ENCODE measurements at places on chromosomes 1 and 21.

GRCh38 chr1:10940838-10941237, 71.6 kb upstream of the TARDBP start:
- no peak for DNase-seq

DNA sequence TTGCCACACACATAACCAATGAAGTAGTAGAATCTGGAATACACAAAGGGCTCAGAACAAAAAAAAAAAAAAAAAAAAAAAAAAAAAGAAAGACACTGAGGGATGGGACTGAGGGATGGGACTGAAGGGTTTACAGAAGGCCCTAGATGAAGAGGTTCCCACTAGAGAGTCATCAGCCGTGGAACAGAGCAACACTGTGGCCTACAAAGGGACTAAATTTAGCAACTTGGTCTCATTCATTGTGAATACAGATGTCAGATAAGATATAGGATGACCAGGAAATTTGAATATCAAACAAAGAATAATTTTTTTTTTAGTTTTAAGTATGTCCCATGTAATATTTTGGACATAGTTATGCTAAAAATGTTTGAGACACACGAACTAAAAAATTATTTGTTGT, 62.1 kb downstream of the GLUL start:
- DNase-seq = no peak

GRCh38 chr1:9066945-9067807, 2.3 kb downstream of the SLC2A5 start:
- DNase-seq = no peak

DNA sequence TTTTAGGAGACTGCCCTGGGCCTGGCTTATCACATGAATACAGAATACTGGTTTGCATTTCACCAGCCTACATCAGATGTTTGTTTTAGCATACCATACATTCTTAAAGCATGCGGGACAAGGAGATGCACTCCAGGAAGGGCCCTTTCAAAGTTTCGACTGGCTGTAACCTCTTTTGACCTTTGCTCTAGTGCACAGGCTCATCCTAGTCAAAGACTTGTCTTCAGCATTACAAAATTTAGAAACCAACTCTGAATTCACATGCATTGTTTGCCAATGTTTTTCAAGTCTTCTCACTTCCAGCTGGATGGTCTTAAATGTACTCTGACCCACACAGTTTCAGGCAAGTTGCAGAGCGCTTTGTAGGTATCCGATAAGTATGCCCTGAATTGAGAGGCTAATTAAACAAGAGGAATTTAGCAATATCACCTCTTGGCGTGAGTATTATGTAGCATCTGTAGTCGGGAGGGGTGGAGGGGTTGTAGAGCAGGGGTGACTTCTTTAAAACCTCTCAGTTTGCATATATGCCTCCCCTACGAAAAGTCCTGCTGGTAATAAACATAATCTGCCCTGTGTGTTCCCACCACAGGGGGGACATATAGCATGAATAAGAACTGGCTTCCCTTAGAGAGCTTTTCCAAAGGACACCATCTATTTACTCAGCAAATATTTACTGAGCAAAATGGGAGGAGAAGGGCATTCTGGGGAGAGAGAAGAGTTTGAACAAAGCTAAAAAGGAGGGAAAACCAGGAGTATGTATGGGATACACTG, 24.4 kb upstream of the AHCYL1 start:
- DNase-seq = no peak

DNA sequence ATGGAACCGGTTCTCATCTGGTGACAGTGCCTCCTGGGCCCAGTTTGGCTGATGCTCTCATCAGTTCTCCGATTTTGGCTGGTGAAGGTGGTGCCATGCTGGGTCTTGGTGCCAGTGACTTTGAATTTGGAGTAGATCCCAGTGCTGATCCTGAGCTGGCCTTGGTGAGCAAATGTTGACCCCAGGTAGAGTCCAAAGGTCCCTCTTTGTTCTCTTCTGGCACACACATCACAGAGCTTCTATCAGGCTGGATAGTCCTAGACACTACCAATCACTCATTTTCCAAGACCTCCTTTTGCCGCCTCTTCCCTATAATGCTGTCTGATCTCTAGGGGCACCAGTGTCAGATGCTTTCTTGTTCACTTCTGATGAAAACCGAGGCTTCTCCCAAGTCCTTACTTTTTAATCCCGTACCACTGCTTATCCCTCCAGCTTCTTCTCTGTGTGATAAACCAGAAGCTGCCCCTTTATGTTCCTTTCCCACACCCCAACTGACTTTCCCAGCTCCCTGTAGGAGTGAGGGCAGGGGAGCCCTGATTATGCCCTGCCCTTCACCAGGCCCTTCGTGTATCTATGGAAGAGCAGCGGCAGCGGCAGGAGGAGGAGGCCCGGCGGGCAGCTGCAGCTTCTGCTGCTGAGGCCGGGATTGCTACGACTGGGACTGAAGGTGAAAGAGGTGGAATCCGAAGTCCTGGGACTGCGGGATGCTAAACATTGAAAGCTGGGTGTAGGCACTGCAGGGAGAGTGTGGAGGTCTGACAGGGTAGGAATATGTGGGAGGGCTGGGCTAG, 11.1 kb downstream of the PSMD4 start:
- DNase-seq = no peak

GRCh38 chr21:29217818-29218291, 80.9 kb upstream of the BACH1 start:
- no peak for DNase-seq

- DNase-seq = no peak
Observed at GRCh38 chr1:168509875-168510791, 33.7 kb downstream of the XCL2 start.

DNA sequence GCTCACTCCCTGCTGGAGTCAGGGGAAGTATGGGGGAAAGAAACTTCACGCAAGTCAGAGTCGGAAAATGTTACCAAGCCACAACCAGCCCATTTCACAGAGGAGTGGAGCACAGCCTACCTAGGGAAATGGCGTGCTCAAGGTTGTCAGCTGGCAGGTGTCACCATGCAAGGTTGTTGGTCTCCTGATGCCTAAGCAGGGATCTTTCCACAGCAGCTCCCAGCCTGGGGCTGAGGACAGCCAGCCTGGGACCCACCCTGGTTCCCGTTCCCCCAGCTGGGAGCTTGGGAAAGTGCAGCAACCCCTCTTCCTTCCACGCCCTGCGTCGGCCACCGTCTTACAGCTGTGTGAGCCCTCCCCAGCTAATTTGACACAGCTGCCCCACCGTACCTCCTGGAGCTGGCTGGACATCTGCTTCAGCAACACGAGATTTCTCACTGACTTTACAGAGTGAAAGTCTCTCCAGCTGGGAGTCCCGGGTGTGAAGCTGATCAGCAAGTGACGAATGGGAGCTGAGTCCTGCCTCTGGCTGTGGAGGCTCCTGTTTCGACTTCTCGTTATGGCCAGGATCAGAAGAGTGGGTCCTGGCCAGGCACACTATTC, 224.6 kb upstream of the RAB4A start:
- no peak for DNase-seq

- DNase-seq = no peak
Observed at GRCh38 chr1:109620401-109620791, 759 bp downstream of the AMPD2 start.

Data from activated CD8-positive, alpha-beta memory T cell treated with anti-CD3 and anti-CD28 coated beads for 1 hour (primary cell).